HEK293T (cell line): ENCODE measurements at places on chromosomes 13 and 19.
A peak's percentile ranks its signal among the peaks of the same experiment; 100 is the strongest.

- DNase-seq: no peak
Observed at GRCh38 chr13:97586941-97587340, 153.0 kb downstream of the RAP2A start.

DNA sequence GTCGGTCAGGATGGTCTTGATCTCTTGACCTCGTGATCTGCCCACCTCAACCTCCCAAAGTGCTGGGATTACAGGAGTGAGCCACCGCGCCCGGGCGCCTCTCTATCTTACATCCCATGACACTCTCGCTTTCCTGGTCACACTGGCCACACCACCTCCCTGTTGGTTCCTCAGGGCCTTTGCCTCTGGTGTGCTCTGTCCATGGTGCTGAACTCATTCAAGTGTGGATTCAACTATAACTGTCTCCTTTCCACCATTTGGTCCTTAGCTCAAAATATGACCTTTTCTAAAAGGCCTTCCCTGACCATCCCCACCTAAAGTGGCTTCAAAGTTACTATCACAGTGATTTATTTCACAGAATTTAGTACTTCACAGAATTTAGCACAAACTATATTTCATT is 3.7 kb upstream of the SMIM17 start:
- no peak for DNase-seq

- no peak for DNase-seq
Observed at GRCh38 chr19:32661318-32661717, 13.7 kb downstream of the ANKRD27 start.

DNA sequence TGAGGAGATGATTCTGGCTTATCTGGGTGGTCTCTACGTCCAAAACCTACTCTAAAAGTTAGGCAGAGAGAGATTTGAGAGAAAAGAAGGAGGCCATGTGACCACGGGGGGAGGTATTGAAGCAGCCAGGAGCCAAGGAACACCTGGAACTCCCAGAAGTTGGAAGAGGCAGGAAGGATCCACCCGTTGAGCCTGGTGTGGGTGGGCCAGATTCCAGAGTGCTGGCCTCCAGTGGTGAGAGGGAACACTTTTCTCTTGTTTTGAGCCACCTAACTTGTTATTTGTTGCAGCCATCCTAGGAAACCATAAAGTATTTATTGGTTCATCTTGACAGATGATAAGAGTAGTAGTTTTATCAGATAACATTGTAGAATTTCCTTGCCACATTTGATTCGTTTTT is 396.9 kb downstream of the MYO16 start:
- no peak for DNase-seq

- DNase-seq: no peak
Observed at GRCh38 chr13:43297967-43298678, 274.7 kb downstream of the DNAJC15 start.

GRCh38 chr13:25973576-25973975 is 78.2 kb downstream of the SHISA2 start:
- no peak for DNase-seq

DNA sequence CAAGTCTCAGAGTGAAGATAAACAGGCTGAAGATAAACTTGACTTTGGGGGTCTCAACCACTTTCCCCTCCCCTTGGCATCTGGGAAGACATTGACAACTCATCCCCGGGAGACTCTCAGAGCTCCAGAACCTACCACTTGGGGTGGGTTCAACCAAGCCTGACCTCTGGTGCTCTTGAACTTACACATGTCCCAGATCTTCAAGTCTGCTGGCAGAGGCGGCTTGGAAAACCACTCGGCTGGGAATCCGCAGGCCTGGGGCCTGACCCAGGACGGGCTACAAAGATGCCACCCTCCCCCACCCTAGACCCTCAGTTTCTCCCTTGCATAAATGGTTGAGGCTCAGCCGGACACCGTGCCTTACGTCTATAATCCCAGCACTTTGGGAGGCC is 512 bp downstream of the LRRC8E start:
- no peak for DNase-seq

DNA sequence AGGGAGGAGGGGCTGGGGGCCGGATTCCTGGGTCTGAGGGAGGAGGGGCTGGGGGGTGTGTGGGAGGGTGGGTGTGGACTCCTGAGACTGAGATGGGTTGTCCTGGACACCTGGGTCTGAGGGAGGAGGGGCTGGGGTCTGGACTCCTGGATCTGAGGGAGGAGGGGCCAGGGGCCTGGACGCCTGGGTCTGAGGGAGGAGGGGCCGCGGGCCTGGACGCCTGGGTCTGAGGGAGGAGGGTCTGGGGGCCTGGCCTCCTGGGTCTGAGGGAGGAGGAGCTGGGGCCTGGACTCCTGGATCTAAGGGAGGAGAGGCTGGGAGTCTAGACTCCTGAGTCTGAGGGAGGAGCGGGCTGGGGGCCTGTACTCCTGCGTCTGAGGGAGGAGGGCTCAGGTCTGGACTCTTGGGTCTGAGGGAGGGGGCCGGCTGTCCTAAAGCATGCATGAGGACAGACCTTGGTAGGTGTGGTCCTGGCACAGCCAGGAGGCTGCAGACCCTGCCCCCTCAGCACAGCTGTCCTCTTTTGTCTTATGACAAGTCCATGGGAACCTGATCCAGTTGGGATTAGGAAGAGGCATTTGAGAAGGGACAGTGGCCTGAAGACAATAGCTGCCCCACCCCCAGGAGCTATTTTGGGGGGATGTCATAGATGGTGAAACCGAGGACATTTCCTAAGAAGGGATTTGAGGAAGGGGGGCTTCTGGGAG is 1.3 kb downstream of the TNNT1 start:
- no peak for DNase-seq

DNA sequence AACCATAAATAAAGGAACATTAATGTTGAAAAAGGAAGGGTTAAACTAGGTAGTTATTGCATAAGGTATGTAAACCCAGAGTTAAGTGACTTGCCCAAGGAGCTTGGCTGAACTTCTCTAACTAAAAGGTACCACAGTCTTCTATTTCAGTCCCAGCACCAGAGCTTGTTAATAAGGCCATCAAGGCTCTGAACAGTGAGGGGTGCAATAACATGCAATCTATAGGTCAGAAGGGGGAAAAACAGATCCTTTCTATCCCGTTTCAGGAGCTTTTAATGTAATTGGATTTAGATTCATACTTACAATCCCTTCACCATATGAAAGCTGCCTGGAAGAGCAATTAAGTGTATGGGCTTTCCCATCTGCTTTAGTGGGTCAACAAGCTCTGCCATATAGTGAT is 441.5 kb upstream of the SPRY2 start:
- DNase-seq: no peak

DNA sequence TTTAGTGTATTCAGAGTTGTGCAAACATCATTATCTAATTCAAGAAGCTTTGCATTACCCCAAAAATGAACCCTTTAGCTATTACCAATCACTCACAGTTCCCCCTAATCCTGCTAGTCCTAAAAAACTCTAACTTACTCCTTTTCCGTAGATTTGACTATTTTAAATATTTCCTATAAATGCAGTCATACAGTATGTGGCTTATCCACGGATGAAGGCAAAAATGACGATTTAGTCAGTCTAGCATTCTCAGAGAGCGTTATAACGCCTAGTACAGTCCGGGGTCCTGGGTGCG is 587 bp upstream of the ZNF383 start:
- DNase-seq: no peak

- no peak for DNase-seq
Observed at GRCh38 chr19:5285955-5286354, 54.7 kb downstream of the PTPRS start.

- DNase-seq: peak; percentile 46
Observed at GRCh38 chr19:10699650-10700335, 1.4 kb upstream of the QTRT1 start.

GRCh38 chr13:30339738-30340330 is 32.5 kb upstream of the KATNAL1 start:
- no peak for DNase-seq

DNA sequence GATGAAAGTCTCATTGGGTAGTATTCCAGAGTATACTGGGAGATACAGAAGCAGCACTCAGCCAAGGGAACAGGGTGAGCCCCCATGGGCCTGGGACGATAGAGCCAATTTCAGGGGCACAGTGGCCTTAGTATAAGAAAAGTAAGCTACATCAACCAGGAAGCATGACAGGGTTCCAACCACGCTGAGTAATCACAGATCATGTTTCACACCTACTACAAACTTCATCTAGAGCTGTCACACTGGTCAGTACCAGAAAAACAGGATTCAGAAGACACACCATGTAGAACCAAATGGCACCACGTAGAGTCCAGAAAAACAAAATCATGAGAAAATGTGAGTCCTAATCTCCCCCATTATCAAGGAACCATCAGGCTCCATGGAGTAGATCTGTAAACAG is 1292.4 kb upstream of the MIR17HG start:
- no peak for DNase-seq

DNA sequence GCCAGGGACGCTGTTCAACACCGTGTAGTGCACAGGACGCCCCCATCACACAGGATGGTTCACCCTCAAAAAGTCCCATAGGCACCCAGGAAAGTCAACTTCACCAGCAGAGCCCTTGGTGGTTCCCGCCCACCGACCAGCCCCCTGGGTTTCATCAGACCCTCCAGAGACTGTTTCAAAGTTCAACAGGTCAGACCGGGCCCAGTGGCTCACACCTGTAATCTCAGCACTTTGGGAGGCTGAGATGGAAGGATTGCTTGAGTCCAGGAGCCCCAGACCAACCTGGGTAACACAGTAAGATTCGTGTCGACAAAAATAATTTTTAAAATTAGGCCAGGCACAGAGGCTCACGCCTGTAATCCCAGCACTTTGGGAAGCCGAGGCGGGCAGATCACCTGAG is 61.0 kb downstream of the MYO9B start:
- DNase-seq: no peak

DNA sequence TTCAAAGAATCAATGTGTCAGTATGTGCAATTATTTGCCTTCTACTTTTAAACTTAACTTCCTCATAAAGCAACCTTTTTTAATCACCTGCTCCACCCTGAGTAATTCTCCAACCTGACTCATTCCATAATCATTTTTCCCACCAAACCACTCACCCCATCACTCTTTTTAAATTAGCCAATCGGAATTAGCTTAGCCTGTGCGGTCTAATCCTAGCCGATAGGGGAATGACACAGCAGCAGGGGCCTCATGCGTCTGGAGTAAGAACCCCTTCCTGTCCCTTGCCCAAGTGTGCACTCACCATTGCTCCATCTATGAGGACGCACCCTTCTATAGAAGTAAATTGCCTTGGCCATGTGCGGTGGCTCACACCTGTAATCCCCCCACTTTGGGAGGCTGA is 27.4 kb upstream of the ZNF83 start:
- DNase-seq: no peak

DNA sequence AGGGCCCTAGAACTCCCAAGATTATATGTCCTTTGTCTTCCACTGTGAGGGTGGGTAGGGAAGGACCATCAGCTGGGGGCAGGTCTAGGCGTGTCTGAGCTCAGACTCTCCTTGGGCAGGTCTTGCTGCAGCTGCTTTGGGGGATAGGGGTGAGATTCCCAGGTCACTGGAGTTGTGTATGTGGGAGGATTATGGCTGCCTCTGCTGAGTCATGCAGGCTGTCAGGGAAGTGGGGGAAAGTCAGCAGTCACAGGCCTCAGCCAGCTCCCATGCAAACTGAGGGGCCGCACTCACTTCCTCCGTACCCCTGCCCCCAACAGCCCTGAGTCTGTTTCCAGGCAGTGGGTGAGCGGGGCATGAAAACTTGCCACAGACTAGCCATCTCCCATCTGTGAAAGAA is 600.8 kb downstream of the DIAPH3 start:
- no peak for DNase-seq

- DNase-seq: no peak
Observed at GRCh38 chr13:108044954-108045353, 170.4 kb downstream of the LIG4 start.

GRCh38 chr19:15378534-15379082 is 979 bp downstream of the AKAP8 start:
- peak; percentile 51 for DNase-seq

DNA sequence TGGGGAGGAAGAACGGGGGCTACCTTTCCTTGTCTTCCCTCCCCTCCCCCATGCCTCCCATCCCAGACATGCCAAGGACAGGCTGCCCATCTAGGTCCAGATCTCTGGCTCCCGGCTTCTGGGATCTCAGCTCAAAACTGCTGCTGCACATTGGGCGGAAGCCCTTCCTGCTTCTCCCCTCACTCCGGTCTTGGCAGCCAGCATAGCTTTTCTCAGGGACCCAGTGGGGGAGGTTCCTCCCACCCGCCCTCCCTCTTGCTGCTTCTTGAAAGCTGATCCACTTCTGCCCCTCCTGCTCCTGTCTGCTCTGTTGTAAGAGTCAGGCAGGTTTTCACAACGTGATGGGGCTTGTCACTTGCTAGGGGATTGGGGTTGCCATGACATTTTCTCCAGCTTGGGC is 21.7 kb upstream of the RNF17 start:
- no peak for DNase-seq

DNA sequence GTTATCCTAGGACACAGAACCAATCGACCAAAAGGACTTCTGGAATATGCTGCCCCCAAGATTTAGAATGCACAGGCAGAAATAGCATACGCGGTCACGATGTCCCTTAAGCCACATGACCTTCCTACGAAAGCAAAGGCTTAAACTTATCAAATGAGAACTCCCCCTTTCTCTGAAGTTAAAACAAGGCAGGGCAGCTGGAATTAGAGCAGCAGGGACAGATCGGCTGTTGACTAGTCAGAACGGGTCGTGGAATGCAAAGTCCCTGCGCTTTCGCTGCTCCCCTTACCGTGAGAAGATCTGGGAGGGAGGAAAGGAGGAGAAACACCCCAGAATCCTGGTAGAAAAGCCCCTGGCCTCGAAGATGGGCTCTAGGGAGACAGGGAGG is 799 bp upstream of the USPL1 start:
- DNase-seq: peak; percentile 51

DNA sequence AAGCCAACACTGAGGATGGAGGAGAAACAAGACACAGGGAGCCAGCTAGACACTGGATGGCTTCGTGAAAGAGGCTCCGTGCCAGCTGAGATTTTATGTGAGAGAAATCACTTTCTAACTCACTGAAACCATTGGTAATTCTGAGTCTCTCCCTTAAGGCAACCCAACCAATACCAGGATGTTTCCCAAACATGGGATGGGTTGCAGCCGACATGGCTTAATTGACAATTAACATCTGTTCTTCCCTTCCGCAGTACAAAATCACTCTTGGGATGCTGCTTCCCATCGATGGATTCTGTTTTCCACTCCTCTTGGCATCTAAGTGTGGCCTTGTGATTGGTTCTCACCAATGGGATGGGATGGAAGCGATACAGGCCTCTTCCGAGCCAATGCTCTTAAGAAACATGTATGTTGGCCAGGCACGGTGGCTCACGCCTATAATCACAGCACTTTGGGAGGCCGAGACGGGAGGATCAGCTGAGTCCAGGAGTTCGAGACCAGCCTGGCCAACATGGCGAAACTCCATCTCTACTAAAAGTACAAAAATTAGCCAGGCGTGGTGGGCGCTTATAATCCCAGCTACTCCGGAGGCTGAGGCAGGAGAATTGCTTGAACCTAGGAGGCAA is 2.3 kb upstream of the ZNF787 start:
- DNase-seq: no peak

- DNase-seq: no peak
Observed at GRCh38 chr13:25253702-25254101, 33.6 kb downstream of the MTMR6 start.

GRCh38 chr19:46216612-46217011 is 12.9 kb upstream of the IGFL1 start:
- no peak for DNase-seq

- DNase-seq: no peak
Observed at GRCh38 chr13:111654531-111654930, 334.1 kb downstream of the TEX29 start.

- DNase-seq: no peak
Observed at GRCh38 chr19:43330726-43331434, 22.6 kb upstream of the CD177 start.

- DNase-seq: no peak
Observed at GRCh38 chr13:41213919-41214318, 19.6 kb upstream of the KBTBD7 start.
